Karpas-422 (cell line): ENCODE measurements at places on chromosomes 3 and 15. TPM values are rescaled to one million over a fixed set of nuclear protein-coding genes. Genes with fewer than 3 reads are reported as not detected.

DNA sequence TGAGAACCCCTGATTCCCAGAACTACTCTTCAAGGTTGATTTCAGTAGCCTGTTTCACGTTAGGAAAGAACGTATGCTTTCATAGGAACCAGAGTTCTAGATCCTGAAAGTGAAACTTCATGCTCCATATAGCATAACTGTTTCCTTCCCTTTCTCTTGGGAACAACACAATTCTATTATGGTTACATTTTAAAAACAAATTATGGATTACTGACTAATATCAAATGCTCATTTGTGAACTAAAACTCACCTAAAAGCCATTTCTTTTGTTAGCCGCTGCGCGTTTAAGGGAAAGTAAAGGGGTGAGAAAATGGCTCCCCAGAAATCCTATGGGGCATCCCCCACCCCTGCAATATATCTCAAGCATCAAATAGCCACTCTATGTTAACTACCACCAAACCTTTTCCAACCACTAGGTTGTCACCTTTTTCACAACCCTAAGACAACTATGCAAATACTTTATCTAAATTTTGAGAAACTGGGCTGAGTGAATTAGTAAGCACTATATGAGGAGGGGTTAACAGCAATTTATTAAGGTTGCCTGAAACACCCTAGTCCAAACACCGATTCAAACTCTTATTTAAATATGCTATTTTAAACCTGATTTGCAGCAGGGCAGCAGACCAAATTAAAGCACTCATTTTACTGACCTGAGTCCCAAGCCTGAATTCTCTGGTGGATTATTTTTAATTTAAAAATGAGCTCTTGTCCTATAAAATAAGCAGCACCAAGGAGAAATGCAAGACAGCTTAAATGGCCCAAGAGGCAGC is 2.4 kb downstream of the SIAH2 start:
- peaks cover 70% of the 10 kb centered on the region for H3K4me1 ChIP-seq
- H3K27ac ChIP-seq: peak overlapping the region; percentile 100

- H3K36me3 ChIP-seq: no peaks in the 10 kb centered on the region
- peaks cover 10% of the 10 kb centered on the region for H3K4me1 ChIP-seq
- no peak overlapping the region for H3K4me3 ChIP-seq
- no peak overlapping the region for H3K27ac ChIP-seq
- DNase-seq: no peak
These were observed 15.2 kb upstream of the PLXND1 start for GRCh38 chr3:129621626-129622225.

DNA sequence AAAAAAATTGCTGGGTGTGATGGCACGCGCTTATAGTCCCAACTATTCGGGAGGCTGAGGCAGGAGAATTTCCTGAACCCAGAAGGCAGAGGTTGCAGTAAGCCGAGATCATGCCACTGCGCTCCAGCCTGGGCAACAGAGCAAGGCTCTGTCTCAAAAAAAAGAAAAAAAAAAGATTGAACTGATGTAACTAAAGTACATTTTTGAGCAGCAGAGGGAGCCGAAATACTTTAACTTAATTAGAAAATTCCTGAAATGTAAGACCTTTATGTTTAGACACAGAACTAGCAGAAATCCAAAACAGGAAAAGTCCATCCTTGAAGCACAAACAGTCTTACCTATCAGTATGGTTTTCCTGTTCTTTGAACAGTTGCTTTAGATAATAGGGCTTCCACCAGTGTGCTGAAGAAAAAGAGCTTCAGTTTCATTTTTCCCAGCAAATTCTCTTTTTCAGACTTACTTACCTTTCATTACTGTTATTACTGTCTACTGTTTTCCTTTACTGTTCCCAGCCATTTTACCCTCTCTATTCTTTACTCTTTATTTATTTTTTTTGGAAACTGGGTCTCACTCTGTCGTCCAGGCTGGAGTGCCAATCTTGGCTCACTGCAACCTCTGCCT is 33.4 kb upstream of the ZNF609 start:
- H3K4me1 ChIP-seq: peaks cover 13% of the 10 kb centered on the region
- H3K4me3 ChIP-seq: no peak overlapping the region
- H3K27me3 ChIP-seq: no peaks in the 10 kb centered on the region

DNA sequence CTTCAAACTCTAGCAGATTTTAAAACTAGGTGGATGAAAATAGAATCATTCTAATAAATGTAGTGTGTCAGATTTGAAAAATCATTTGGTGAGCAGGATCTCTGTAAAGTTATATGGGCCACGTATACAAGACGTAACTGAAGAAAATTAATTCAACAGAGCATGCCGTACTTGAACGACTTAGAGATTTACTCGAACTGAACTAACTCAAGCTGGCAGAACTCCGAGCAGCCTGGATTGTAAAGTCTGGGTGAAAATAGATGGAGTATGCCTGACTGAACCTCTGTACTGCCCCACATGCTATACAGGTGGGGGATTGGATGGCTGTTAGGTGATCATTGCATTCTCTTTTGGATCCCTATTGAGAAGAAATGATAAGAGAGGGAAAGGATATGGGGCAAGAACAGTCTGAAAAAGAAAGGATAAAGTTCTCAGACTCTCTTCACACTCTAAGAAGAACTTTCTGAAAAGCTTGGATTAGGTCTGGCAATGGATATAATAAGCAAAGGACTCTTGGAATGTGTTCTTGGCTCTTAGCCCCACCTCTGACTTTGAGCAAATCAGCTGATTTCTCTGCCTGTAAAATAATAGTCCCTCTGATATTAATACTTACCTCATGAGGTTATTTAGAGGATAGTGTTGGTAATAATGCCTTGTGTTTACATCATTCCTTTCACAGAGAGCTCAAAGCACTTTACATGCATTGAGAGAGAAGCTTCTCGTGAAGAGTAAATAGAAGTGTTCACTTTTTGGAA is 147.5 kb downstream of the FILIP1L start:
- H3K36me3 ChIP-seq: no peaks in the 10 kb centered on the region
- H3K27ac ChIP-seq: no peak overlapping the region
- no peak overlapping the region for H3K4me3 ChIP-seq
- no peaks in the 10 kb centered on the region for H3K27me3 ChIP-seq

The SHQ1 gene
- total RNA-seq: 11.5 and 22.3 TPM in 2 replicates

The KLHL6 gene
- 41.1 and 50.9 TPM in 2 replicates for total RNA-seq

The PATL2 gene
- 1.0 and 5.0 TPM in 2 replicates for total RNA-seq
